CD4-positive, alpha-beta T cell (primary cell): ENCODE measurements at places on chromosomes 7 and 10.

DNA sequence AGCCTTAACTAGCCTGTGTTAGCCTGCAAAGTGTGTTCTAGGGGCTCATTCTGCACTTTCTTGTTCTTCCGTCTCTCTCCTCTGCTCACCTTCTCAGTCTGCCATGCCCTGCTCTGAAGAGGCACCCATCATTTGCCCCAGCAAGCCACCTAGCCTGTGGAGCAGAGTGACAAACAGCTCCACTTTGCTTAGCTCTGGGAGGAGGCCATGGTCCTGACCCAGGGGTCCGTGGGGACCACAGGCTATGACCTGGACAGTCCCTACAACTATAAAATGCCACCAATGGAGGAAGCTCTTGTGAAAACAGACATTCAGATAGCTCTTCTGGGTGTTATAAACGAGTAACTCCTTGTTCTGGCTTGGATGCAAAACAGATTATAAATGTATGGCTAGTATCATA, 1029.6 kb downstream of the CNTNAP2 start:
- no peak for DNase-seq

GRCh38 chr7:27173511-27173955, 587 bp downstream of the HOXA10 start:
- DNase-seq: peak; percentile 36

GRCh38 chr7:7907306-7907705, 61.3 kb upstream of the GLCCI1 start:
- DNase-seq: no peak

- DNase-seq: no peak
These were observed 11.4 kb upstream of the KIF20B start for GRCh38 chr10:89690027-89690426.

- no peak for DNase-seq
These were observed 2.4 kb upstream of the MYO1G start for GRCh38 chr7:44981035-44981706.

DNA sequence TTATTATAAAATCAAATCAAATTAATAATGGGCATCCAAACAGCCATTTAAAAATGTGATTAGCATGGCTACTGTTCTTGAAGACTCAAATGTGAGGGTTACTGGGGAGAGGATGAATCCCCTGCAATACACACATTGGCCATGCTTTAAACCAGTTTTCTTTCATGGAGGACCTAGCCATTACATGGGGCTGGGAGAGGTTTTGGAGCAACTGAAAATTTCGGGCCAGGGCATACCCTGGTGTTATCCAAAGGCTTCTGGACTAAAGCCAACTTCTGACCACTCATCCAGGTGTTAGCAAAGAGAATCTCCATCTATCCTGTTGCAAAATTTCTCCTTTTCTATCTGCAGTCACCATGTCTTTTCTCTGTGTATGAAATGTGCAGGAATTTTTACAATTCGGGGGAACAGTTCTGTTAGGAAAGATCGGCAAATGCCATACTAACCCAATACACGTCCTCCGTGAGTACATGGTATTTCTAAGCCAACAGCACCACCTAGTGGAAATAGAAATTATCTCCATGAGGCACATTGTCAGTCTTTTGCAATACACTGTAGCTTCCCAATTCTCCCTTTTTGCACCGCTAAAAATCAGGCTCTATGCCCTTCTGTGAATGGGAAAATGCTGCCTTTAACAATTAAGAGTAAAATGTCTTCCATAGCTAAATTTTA, 47.0 kb upstream of the ZNF107 start:
- DNase-seq: no peak

DNA sequence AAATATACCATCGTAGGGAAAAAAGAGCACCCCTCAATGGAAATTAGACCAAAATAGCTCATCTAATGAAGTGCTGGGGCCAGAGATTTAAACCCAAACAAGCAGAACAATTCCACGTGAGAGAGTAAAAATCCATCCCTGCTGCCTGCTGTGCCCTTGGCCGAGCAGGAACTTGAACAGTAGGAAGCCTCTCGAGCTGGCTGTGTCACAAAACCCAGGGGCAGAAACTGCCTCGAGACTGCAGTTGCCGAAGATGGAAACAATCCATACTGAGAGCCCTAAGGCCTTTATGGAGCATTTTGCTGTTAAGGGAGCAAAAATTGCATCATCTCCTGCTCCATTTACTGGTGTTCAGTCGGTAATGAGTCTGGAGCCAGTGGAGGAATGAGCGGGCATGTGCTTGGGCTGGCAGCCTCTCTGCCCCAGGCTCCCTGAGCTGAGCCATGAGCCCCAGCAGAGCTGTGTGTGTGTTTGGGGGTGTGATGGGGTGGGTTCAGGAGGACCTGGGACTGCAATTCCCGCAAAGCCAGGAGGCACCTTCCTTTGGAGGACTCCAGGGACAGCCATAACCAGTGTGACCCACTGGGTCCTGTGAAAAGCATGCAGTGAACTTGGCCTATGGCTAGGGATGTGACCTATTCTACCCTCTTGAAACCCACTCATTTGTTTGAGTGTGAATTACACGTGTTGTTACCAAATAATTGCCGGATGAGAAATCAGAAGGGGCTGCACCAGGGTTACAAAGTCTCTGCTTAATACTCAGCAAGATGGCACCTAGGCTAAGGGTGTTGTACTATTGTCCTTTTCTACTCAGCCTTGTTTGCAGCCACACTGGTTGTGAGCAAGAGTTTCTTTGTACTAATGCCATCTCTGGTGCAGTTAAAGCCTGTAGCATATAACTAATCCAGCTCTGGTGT, 58.3 kb downstream of the CDHR3 start:
- DNase-seq: no peak

GRCh38 chr10:78470267-78471103, 436.8 kb downstream of the RPS24 start:
- no peak for DNase-seq
